ENCODE measurements at places on chromosomes 5 and 9.

DNA sequence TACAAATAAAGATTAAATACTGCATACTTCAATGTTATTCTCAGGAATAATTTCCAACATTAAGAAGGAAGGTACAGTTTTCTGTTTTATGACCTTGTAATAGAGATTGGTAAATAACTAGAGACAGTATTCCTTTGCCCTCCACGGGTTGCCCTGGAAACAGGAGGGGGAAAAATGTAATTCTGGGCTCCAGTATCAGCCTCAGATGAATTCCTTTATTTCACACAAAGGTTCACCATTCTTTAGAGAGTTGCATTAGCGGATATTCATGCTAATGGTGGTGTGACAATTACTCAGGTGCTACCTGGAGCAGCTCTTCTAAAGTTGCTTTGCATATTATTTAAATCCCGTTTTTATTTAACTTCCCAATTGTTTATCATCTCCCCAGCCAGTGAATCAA is 42.6 kb downstream of the CETN3 start:
- DNase-seq = no peak

- no peak for DNase-seq
These were observed 10.9 kb downstream of the AK1 start for GRCh38 chr9:127866535-127866934.

DNA sequence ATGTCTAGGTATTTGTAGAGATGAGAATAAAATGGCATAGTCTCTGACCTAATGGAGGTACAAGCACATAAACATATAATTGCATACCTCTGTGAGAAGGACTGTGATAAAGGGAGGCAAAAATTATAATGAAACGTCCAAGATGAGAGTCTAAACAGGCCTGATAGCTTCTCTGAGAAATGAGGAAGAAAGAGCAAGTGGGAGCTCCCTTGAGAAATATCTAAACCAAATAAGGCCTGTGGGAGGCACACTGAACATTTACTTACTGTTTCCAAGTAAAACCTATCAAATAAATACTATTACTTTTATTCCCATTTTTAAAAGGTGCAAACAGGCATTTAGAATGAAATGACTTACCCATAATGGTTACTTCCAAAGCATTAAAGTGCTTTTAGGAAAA is 125.6 kb upstream of the PAPPA start:
- DNase-seq = no peak

GRCh38 chr9:134388289-134388808 is 62.1 kb downstream of the RXRA start:
- DNase-seq = no peak

DNA sequence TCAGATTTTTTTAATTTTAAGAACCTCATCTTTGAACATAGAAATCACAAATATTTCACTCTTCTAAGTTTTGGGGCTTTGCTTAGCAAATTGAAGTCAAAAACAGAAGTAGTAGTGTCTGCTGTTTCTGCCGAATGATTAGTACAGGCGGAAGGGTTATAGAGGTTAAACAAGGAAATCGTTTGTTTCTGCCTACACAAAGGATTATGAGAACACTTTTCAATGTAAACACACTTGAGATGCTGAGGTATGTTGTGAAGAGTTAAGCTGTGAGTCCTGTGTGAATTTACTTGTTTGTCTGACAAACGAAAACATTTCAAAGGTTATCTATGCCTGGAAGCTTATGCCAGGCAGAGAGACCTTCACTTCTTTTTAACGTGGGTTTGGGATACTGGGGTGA is 224.8 kb downstream of the CETN3 start:
- no peak for DNase-seq

DNA sequence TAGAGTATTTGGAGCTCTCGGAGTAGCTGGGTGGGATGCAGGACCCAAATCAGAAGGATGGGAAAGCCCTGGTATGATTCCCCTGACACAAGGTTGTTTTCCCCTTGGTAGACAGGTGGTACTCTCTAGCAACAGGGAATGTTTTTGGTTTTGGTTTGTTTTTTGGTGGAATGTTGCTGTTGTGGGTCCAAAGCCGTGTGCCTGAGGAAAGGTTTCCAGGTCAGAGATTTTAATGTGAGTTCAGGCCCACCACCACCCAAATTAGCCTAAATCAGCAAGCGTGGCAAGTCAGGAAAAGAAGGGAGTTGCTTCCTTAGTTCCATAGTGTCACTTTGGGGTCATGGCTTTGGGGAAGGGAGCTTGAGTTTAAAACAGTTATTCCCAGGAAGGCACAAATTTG is 385.5 kb downstream of the RAB3C start:
- DNase-seq = no peak

DNA sequence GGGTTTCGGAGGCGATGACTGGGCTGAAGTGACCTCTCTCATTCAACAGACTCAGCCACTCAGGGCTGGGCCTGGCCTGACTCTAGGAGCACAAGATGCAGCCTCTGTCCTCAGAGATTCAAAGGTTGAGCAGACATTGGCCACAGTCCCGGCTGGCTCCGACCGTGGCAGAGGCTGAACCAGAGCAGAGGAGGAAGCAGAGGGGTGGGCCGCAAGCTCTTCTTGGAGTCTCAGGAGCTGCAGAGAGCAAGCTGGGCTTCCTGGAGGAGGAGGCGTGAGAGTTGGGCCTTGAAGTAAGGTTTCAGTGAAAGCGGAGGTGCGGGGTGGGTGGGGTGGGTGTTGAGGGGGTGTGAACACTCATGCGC is 37.6 kb downstream of the ALG2 start:
- DNase-seq = no peak

- DNase-seq = no peak
These were observed 10.5 kb upstream of the NKX2-5 start for GRCh38 chr5:173245319-173246134.

GRCh38 chr9:99181206-99181605 is 40.5 kb downstream of the ALG2 start:
- no peak for DNase-seq

DNA sequence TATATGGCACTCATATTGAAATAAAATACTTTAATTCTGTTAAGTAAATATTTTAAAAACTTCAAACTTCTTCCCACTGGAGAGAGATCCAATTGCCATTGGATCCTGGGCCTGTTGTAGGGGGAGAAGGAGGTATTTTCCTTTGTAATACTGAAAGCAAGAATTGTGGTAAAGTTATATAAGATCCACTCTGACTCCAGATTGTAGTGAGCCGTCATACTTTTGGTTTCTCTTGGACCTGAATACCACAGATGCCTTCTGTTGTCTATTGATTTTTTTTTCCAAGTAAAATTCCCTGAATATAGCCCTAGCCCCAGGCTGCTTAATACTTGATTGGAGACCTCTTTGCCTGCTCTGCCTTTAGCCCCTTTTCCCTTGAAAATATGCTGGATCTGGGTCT is 86.9 kb downstream of the ATG10 start:
- no peak for DNase-seq

GRCh38 chr5:150036513-150036912 is 36.0 kb downstream of the HMGXB3 start:
- no peak for DNase-seq

Measured in ureter (tissue), 1 donor.